ENCODE measurements at places on chromosomes 1 and 21. TPM values are rescaled to one million over a fixed set of nuclear protein-coding genes. Genes with fewer than 3 reads are reported as not detected.

DNA sequence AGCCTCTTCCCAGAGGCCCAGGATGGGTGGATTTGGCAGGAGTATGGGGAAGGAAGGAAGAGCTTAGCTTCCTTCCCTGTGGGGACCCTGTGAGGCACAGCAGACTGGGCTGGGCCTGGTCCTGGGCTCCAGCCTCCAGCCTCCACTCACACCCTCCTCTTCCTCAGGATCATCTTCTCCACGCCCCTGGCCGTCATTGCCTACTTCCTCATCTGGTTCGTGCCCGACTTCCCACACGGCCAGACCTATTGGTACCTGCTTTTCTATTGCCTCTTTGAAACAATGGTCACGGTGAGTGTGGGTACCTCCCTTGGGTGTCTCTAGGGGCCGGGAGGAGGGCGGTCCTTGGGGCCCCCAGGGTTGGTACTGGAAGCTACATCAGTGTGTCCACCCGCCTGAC lies 10.1 kb downstream of the MFSD2A start:
- H3K4me3 ChIP-seq: no peak overlapping the region
- no peak overlapping the region for H3K27ac ChIP-seq

GRCh38 chr1:209443975-209444651 lies 139.4 kb upstream of the CAMK1G start:
- no peaks in the 10 kb centered on the region for H3K36me3 ChIP-seq
- no peaks in the 10 kb centered on the region for H3K4me1 ChIP-seq
- H3K27me3 ChIP-seq: no peaks in the 10 kb centered on the region
- H3K27ac ChIP-seq: no peak overlapping the region

GRCh38 chr1:36323636-36324352 lies at the start of gene EVA1B:
TSS of gene EVA1B (minus strand) at chr1:36323645. CDS start at chr1:36323037, 608 bp downstream.
- H3K36me3 ChIP-seq: no peaks in the 10 kb centered on the region
- no peaks in the 10 kb centered on the region for H3K27me3 ChIP-seq
- peaks cover 10% of the 10 kb centered on the region for H3K4me1 ChIP-seq
- DNase-seq: no peak
- H3K27ac ChIP-seq: peak within 1 kb of the TSS; percentile 54

GRCh38 chr1:204194080-204194479 lies 2.2 kb downstream of the KISS1 start:
- no peak overlapping the region for H3K27ac ChIP-seq
- no peak for DNase-seq
- no peak overlapping the region for H3K4me3 ChIP-seq
- H3K36me3 ChIP-seq: no peaks in the 10 kb centered on the region
- no peaks in the 10 kb centered on the region for H3K4me1 ChIP-seq

- H3K4me1 ChIP-seq: peaks cover 1% of the 10 kb centered on the region
- H3K4me3 ChIP-seq: no peak overlapping the region
- H3K36me3 ChIP-seq: no peaks in the 10 kb centered on the region
- no peak for DNase-seq
Observed at GRCh38 chr21:38999161-38999560, 184.1 kb downstream of the PSMG1 start.

DNA sequence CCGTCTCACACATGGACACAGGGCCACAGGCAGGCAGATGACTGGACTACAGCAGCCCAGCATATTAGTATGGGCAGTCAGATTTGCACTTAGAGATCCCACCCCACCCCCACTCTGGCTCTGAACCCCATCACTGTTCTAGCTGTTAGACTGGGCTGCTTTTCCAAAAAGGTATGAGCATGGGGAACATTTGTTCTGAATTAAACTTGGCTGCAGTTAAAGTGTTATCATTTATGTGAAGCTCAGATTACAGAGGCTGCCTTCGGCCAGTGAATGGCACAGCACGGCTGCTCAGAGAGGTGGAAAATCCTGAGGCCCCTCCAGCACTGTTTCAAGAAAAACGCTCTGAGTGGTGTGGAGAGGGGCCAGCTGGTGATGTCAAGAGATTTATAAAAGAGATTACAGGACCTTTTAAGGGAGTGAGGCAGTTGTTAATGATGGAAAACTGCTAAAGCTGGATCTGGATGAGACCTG lies 6.9 kb upstream of the NOS1AP start:
- H3K36me3 ChIP-seq: no peaks in the 10 kb centered on the region
- H3K27me3 ChIP-seq: peaks cover 16% of the 10 kb centered on the region
- no peak overlapping the region for H3K27ac ChIP-seq
- no peak for DNase-seq
- H3K4me1 ChIP-seq: no peaks in the 10 kb centered on the region
- H3K4me3 ChIP-seq: no peak overlapping the region

- no peak for DNase-seq
- H3K27me3 ChIP-seq: no peaks in the 10 kb centered on the region
- H3K27ac ChIP-seq: no peak overlapping the region
Observed at GRCh38 chr1:76430531-76430930, 356.0 kb downstream of the ST6GALNAC3 start.

DNA sequence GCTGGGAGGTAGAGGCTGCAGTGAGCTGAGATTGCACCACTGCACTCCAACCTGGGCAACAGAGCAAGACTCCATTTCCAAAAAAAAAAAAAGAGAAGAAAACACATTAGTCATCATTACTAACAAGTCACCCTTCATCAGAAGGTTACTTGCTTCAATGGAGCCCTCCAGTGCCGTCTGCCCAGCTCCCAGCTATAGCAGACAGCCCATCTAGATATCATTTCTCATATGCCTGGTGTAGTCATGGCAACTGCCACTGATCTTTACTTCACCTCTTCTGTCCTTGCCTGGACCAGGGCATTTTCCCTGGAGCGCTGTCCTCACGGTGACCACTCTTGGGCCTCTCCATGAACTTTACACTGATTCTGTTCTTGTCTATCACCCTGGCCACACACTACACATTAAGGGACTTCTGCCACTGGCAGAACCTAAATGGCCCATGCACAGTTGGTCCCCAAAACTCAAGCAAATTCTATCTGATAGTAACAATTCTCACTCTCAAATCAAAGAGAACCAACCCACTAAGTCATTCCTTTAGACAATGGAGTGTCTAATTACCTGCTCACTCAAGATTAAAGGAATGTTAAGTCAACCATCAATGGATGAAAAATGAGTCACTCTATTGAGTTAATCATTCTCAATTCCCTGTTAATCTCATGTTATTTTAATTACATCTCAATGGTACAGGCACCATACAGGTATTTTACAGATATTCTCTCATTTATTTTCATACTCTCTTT lies 12.9 kb downstream of the GPA33 start:
- no peaks in the 10 kb centered on the region for H3K36me3 ChIP-seq
- no peaks in the 10 kb centered on the region for H3K27me3 ChIP-seq
- H3K27ac ChIP-seq: no peak overlapping the region
- DNase-seq: no peak
- H3K4me1 ChIP-seq: peaks cover 28% of the 10 kb centered on the region
- H3K4me3 ChIP-seq: no peak overlapping the region

GRCh38 chr1:25140073-25140797 lies 92.1 kb downstream of the SYF2 start:
- peaks cover 10% of the 10 kb centered on the region for H3K27me3 ChIP-seq
- H3K36me3 ChIP-seq: no peaks in the 10 kb centered on the region
- no peak overlapping the region for H3K4me3 ChIP-seq
- DNase-seq: no peak
- H3K4me1 ChIP-seq: no peaks in the 10 kb centered on the region
- no peak overlapping the region for H3K27ac ChIP-seq

DNA sequence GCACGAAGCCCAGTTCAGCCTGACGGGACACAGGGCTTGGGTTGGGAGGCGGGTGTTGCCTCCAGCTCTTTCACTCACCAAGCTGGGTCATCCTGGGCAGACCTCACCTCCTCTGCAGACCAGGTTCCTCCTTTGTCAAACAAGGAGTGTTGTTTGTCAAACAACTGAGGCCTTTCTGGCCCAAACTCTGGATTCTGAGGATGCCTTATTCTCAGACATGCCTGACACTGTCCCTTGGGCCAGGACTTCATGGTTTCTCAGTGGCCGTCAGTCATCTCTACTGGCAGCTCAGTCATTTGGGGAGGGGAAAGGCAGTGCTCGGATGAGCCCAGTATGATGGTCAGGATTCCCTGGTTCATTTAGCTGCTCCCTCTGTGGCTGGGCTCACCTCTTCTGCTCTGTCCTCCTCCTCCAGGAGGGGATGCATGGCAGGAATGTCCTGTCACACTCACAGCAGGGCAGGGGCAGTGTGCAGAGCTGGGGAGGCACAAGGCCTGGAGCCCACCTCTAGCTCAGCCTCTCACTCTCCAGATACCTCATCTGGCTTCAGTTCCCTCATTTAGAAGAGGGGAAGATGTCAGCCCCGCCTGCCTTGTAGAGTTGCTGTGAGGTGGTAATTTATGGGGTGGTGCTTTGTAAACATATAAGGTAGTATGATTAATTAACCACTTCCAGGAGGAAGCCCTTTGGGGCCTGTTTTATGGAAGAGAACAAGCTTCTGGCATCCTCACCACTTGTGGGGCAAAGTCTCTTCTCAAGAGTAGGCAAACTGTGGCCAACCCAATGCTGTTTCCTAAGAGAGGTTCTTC lies 20.6 kb downstream of the SLC2A1 start:
- H3K4me3 ChIP-seq: no peak overlapping the region
- H3K36me3 ChIP-seq: peaks cover 34% of the 10 kb centered on the region
- no peak for DNase-seq
- no peaks in the 10 kb centered on the region for H3K27me3 ChIP-seq
- peaks cover 96% of the 10 kb centered on the region for H3K4me1 ChIP-seq

DNA sequence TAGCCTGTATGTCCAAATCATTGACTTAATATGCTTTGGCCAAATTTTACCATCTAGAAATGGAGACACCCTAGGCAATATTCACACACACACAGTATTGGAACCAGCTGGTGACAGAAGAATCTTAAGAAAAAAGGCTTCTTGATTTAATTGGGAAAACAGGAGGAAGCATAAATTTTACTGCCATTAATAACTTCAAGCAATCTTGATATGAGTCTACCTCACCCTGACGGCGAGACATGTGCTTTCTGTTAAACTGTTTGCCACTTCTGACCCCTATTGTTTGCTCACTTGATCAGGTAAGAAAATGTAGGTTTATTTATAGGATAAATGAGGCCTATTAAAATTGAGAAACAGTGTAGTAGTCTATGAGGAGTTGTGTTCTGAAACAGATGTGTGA lies 73.2 kb downstream of the KIFAP3 start:
- no peak for DNase-seq
- H3K36me3 ChIP-seq: no peaks in the 10 kb centered on the region
- H3K4me3 ChIP-seq: no peak overlapping the region
- H3K4me1 ChIP-seq: no peaks in the 10 kb centered on the region
- H3K27me3 ChIP-seq: no peaks in the 10 kb centered on the region

DNA sequence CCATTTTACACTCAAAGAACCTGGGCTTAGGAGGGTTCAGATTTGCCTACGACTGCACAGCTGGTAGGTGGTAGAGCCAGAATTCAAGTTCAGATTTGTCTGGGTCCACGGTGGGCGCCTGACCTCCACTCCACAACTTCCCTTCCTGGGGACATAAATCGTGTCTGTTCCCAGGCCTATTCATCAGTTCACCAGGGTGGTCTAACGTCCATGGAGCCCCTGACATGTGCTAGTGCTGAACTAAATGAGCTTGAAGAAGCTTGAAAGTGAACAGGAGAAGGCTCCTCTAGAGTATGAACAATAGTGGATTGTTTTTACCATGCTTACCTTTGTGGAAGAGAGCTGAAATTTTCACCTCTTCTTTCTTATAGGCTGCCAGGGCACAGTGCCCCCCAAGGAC lies 32.5 kb upstream of the KIF1B start:
- DNase-seq: no peak
- H3K4me1 ChIP-seq: no peaks in the 10 kb centered on the region
- H3K27me3 ChIP-seq: no peaks in the 10 kb centered on the region
- H3K4me3 ChIP-seq: no peak overlapping the region

- H3K36me3 ChIP-seq: peaks cover 12% of the 10 kb centered on the region
- no peak for DNase-seq
- no peaks in the 10 kb centered on the region for H3K27me3 ChIP-seq
- peak overlapping the region; percentile 51 for H3K4me3 ChIP-seq
- peaks cover 90% of the 10 kb centered on the region for H3K4me1 ChIP-seq
Observed at GRCh38 chr1:155012026-155012546, 9.5 kb downstream of the ZBTB7B start.

ASPM gene
- total RNA-seq: 18.3 TPM

CD1D gene
- total RNA-seq: not detected

TMEM52 gene
- total RNA-seq: 0.94 TPM

UBE2U gene
- not detected for total RNA-seq

AKNAD1 gene
- total RNA-seq: not detected

OR6K3 gene
- total RNA-seq: not detected

ILDR2 gene
- 4.4 TPM for total RNA-seq

RYR2 gene
- total RNA-seq: 0.11 TPM

HNRNPU gene
- 598 TPM for total RNA-seq
